NCI-H187 treated with DMSO at 0.1 percent for 48 hours (cell line): ENCODE measurements at places on chromosomes 12 and 14.

- DNase-seq, result no peak
These were observed 26.3 kb downstream of the CLMN start for GRCh38 chr14:95293449-95293848.

DNA sequence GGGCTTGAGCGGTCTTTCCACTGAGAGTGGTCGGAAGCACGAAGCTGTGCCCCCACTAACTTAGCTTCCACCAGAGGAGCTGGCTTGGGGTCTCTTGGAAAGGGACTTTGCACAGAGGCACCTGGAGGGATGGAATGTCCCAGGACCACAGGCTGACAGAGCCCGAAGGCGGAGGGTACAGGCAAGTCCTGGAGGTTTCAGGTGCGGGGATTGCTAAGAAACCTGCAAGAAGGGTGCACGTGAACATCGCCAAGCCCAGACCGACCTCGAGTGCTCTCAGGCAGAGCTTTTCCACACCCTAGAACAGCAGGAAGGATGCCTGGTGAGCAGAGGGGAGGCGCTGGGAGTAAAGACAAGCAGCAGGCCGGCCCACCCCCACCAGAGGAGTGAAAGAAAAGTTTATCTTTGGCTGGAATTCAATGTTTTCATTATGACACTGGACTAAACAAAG is 61.6 kb downstream of the SERPINA3 start:
- DNase-seq, result no peak

- no peak for DNase-seq
These were observed 197.4 kb upstream of the ARID2 start for GRCh38 chr12:45532113-45532512.

DNA sequence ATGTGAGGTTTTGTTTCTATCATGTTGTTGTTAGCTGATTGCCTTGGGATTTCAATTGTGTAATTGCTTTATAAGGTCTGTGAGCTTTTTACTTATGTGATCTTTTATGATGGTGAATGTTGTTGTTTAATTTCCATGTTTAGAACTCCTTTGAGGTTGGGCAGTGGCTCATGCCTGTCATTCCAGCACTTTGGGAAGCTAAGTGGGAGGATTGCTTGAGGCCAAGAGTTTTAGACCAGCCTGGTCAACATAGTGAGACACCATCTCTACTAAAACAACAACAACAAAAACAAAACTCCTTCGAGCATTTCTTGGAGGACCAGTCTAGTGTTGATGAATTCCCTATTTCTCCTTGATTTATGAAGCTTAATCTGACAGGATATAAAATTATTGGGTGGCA is 102.1 kb upstream of the PMCH start:
- no peak for DNase-seq

GRCh38 chr12:7844116-7844515 is 28.6 kb downstream of the SLC2A14 start:
- no peak for DNase-seq

DNA sequence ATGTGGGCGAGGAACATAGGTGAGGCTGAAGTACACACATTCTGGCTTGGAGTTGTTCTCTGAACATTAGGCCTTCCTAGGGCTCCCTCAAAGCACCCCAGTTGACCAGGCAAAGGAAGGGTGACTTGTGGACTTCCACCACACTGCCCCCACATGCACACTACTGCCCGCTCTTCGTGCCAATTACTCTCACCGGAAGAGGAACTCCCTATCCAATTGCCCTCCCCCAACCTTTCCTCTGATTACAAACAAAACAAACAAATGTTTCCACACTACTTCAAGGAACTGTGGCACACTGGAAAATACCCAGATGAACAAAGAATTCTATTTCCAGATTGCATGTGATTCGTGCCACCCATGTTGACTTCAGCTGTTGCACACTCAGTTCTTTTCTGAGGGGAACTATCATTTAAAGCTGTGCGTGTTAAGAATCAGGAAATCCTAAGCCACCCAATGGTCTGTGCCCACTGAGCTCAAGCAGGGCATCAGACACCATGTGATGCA is 139.3 kb downstream of the SSPN start:
- no peak for DNase-seq
